Astrocyte (in vitro differentiated cells and primary cell): ENCODE measurements at places on chromosomes 1 and 21. TPM values are rescaled to one million over a fixed set of nuclear protein-coding genes. Genes with fewer than 3 reads are reported as not detected.

The CD5L gene
- not detected in 2 replicates for total RNA-seq

The HES3 gene
- total RNA-seq: not detected in 2 replicates

The PLA2G2D gene
- not detected in 2 replicates for total RNA-seq

- H3K27me3 ChIP-seq: no peaks in the 10 kb centered on the region
- no peak overlapping the region for H3K4me3 ChIP-seq
- H3K36me3 ChIP-seq: no peaks in the 10 kb centered on the region
- no peaks in the 10 kb centered on the region for H3K4me1 ChIP-seq
- DNase-seq: no peak
These were observed 107.9 kb upstream of the RAB4A start for GRCh38 chr1:229162825-229163515.

GRCh38 chr1:64745986-64746940 lies 1.4 kb downstream of the RAVER2 start:
- no peaks in the 10 kb centered on the region for H3K27me3 ChIP-seq
- no peak for DNase-seq
- H3K4me3 ChIP-seq: peak overlapping the region; percentile 68
- no peaks in the 10 kb centered on the region for H3K36me3 ChIP-seq

DNA sequence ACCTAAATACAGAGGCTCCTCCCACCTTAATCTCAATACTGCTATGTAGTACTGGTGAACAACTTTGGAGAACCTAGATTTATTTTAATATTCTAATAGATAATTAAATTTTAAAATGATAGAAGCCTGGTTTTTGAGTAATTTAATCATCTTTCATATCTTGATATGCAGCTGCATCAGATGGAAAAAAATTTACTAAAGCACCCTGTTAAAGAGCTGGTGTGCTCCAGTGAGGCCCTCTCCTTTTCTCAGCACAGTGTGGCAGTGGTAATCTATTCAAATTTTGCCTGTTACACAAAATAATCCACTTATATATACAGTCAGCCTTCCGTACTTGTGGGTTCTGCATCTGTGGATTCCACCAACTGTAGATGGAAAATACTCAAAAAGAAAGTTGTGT lies 82.8 kb downstream of the LRRC8C start:
- H3K36me3 ChIP-seq: peaks cover 15% of the 10 kb centered on the region
- H3K27me3 ChIP-seq: no peaks in the 10 kb centered on the region
- H3K4me3 ChIP-seq: no peak overlapping the region
- H3K27ac ChIP-seq: no peak overlapping the region
- H3K4me1 ChIP-seq: peaks cover 7% of the 10 kb centered on the region
- DNase-seq: no peak

The AKNAD1 gene
- not detected in 2 replicates for total RNA-seq
